Hematopoietic multipotent progenitor cell treated with erythropoietin and hydrocortisone succinate and interleukin-3 and kit ligand, for 4 days (in vitro differentiated cells): ENCODE measurements at places on chromosomes 3 and 15.

- DNase-seq, result peak; percentile 74
Measured at GRCh38 chr3:45929042-45929679, 14.1 kb upstream of the CXCR6 start.

DNA sequence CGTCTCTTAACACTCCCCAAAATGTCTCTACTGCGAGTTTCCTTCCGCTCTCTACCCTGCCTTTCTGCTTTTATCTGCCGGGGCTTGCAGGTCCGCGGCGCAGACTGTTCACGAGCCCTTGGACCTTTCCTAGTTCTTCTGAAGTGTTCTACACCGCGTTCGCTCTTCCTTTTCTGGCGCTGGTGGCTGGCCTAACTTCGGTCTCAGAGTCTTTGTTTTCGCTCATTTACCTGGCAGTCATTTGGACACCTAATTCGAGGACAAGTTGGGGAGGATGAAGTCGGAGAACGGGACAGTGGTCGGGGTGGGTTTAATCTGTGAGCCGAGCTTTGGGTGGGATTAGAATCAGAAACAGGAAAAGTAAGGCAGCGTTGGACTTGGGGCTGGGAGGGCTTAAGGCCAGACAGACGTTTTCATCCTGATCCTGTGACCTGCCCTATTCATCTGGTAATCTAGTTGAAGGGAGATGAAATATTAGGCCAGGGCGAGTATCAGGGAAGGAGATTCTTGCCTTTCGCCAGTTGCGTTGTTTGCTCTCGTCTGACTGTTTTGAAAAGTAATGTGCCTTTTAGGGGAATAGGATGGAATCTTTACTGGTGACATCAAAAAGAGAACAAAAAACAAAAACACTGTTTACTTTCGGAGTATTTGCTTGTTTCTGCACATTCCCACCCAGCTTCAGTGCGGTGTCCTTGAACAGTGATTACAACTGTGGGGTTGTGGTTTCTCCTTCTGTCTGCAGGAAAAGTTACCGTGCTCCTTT, 1.8 kb downstream of the DIPK2A start:
- DNase-seq, result peak; percentile 95

DNA sequence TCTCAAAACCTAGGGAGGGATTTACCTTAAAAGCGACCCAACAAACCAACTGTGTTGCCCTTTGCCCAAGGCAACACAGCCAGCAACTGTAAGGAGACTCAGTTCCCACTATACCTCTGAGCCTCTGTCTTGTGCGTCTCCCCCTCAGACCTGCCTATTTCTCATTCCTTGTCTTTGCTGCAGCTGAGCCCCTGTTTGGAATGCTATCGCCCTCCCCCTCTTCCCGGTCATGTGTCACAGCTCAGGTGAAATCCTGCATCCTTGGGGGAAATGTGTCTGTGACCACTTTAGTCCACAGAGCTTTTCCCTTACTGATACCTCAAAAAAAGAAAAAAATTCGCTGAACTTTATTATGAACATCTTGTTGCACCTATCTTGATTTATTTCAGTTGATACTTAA, 52.0 kb upstream of the LRIG1 start:
- DNase-seq, result no peak

- DNase-seq, result no peak
Measured at GRCh38 chr15:71212146-71212545, 96.9 kb downstream of the THSD4 start.

DNA sequence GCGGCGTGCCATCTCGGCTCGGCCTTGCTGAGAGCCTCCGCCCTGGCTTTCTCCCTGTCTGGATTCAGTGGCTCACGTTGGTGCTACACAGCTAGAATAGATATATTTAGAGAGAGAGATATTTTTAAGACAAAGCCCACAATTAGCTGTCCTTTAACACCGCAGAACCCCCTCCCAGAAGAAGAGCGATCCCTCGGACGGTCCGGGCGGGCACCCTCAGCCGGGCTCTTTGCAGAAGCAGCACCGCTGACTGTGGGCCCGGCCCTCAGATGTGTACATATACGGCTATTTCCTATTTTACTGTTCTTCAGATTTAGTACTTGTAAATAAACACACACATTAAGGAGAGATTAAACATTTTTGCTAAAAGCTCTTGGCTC, 54.1 kb downstream of the PLXNA1 start:
- no peak for DNase-seq

- no peak for DNase-seq
Measured at GRCh38 chr3:138025553-138025952, 15.6 kb downstream of the CLDN18 start.

- DNase-seq, result no peak
Measured at GRCh38 chr3:31391150-31391549, 141.6 kb upstream of the STT3B start.

DNA sequence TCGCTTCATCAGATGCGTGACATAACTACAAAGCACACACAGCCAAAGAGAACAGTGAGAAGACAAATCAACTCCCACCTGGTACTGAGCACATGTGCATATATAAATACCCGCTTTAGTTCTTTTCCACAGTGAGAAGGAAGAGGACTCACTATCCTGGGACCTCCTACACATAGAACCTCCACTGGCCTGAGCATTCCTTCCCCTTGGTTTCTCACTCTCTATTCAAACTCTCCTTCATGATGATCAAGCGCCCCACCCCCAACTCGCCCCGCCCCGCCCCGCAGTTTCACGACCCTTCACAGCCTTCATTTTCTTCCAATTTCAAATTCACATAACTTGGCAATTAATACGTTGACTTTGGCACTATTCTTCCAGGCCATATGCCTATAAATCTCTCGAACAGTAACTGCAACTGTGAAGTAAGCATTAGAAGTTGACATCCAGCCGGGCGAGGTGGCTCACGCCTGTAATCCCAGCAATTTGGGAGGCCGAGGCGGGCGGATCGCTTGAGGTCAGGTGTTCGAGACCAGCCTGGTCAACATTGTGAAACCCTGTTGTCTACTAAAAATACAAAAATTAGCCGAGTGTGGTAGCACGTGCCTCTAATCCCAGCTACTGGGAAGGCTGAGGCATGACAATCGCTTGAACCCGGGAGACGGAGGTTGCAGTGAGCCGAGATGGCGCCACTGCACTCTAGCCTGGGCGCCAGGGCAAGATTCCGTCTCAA, 1.1 kb downstream of the RPS17 start:
- peak; percentile 45 for DNase-seq

GRCh38 chr3:134027631-134028030, 2.1 kb downstream of the SLCO2A1 start:
- DNase-seq, result no peak

DNA sequence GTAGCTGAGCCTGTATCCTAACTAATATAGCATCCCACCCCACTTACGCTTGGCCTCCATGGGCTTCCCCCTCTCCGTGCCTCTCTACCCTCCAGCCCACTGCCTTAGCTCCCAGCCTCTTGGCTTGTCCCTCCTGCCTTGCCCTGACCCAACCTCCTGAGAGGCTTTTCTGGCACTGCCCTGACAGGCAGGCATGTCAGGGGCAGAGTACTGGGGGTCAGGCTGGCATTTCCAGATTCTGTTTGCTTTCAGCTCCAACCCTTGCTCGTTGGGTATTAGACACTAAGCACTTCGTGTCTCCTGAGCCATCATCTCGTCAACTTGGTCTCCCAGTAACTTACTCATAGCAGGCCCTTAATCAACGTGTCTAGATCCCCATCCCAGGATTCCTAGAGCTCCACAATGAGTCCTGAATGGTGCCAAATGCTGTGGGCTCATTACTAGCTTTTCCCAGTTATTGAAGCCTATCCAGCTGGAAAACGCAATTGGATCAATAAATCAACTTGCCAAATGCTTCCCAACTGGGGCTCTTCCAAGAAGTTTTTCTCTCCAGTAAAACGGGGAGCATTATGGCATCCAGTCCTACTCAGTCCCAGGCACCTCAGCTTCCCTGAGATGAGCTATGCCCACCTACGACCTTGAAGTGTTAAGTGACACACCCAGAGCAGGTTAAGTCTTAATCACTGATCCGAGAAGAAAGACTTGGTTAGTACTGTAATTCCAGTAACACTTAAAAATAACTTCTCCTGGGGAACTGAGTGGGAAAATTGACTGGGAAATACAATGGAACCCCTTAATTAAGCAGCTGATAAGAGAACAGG, 78.5 kb upstream of the DLG1 start:
- DNase-seq, result no peak

GRCh38 chr3:23746441-23746840, 59.3 kb upstream of the UBE2E1 start:
- DNase-seq, result no peak

- DNase-seq, result no peak
Measured at GRCh38 chr15:62492900-62493299, 327.8 kb upstream of the C2CD4B start.

- peak; percentile 43 for DNase-seq
Measured at GRCh38 chr15:92883876-92884435, 16.2 kb upstream of the CHD2 start.

- peak; percentile 38 for DNase-seq
Measured at GRCh38 chr15:64772488-64772887, 2.9 kb downstream of the RBPMS2 start.

DNA sequence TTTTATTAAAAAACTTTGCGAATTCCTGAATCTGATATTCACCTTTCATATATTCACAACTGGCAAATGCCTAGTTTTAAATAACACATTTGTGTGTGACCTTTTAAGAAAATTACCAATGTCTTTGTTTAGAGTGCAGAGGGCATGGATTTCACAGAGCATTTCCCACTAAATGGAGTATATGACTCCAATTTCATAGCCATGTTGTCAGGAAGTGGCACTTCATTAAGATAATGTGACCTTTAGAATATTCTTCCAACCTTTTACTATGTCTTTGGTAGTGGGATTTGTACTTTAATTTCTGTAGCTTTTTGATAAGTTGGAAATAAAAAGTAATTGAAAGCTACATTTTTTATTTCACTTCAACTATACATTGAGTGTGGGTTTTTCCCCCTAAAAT, 188.7 kb downstream of the NAALADL2 start:
- no peak for DNase-seq

DNA sequence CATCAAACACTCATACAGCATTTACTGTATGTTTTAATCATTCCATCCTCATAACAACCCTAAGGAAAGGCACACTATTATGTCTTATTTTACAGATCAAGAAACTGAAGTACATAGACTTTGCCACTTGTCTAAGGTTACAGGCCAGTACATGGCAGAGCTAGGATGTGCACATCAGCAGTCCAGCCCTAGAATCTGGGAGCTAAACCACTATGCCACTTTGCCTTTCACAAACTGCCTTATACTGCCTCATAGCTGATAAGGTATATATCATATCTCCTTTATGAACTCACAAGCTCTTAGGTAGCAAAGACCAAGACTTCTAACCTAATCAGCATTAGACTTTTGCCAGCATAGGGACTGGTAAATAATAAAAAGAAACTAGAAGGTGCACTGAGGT, 49.1 kb downstream of the MYO9A start:
- DNase-seq, result peak; percentile 32

- DNase-seq, result peak; percentile 35
Measured at GRCh38 chr15:69436951-69437350, 15.7 kb upstream of the RPLP1 start.

- DNase-seq, result no peak
Measured at GRCh38 chr3:18382760-18383369, 42.3 kb downstream of the SATB1 start.

- DNase-seq, result no peak
Measured at GRCh38 chr3:168615493-168616020, 519.8 kb upstream of the GOLIM4 start.
